ENCODE measurements at places on chromosomes 7 and 10.

DNA sequence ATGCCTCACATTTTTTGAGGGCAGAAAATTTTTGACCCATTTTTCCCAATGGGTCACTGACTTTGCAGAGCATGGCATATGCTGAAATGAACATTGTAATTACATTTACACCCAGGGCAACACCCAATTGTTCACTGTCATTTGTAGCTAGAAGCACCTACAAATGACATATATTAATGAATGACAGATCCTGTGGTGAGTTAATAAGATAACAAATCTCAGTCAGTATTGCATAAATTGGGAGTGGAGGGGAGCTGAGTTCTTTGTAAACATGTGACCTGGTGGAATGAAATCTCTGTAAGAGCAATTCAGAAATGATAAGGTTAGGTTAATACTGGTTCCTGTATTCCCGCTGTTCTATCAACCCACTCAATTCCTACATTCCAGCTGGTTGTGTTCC is 255.1 kb upstream of the LRRN3 start:
- DNase-seq: no peak

DNA sequence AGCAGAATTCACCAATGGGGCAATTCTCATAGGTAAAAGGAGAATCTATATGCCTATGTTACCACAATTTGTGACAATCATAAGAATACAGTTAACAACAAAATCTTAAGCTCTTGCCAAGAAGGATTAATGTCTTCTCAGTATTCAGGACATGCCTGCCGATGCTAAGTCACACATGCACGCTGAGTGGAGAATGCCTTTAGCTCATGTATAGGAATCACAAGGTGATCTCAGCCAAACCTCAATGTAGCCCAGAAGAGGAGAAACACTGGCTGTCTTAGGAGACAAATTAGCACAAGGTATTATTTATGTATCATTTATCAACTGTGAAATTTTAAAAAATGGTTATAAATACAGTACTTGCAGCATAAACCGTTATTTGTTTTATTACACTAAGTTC is 2.7 kb downstream of the HTR7 start:
- no peak for DNase-seq

DNA sequence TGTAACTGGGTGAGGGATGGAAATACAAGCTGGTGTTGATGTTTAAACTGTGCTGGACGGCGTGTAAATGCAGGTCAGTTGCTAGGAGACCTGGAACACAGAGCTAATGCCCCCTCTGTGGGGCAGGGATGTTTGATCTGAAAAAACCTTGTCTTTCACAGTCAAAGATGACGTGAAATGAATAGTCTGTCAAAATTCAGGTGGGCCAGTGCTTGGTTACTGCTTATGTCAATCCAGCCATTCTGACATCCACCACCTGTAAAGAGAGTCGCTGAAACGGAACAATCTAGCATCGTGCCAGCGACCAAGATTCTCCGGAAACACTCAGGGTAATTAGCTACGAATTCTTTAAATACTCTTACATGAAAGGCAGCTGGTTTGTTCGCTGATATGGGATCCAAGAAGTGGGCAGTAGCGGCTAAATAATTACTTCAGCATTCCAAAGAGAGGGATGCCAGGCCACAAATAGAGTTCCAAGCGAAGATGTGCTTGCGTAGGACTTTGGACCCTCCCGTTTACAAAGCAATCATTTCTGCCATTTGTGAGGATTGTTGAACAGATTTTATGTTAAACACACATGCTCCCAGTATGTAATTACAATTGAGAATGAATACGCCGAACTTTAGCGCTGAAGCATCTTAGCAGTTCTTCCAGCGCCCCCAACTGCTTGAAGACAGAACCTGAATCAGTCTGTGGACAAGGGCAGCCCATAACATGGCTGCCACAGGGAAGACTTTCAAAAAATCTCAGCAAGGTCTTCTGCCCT is 7.3 kb upstream of the ASB4 start:
- DNase-seq: no peak

DNA sequence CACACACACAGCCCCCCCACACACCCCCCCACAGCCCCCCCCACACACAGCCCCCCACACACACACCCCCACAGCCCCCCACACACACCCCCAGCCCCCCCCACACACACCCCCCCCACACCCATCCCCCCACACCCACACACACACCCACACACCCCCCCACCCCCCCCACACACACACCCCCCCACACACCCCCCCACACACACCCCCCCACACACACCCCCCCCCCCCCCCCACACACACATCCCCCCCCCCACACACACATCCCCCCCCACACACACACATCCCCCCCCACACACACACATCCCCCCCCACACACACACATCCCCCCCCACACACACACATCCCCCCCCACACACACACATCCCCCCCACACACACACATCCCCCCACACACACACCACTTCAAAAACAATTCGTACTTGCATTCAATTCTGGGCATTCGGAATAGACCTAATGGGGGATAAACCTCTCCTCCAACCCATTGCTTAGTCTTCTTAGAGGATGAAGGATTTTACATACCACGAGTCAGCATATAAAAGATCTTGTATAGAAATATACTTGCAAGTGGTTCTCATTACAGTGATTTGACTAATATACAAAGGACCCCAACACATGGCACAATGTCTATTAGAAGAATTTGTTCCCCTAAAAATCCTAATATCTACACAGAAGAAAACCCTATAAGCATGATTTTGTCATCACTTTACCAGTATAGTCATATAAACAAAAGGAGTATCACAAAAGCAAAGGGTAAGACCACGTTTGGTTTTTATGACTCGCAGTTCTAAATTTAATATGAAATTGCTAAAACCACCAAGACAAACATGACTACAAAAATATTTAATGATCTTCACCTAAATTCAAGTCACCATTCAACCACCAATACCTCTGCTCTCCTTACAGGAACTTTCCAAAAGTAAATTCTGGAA is 80.9 kb downstream of the DIP2C start:
- DNase-seq: no peak

- DNase-seq: peak; percentile 49
These were observed 540 bp downstream of the SNX13 start for GRCh38 chr7:17939606-17940301.

- no peak for DNase-seq
These were observed 28.1 kb downstream of the CCDC6 start for GRCh38 chr10:59878289-59878688.

- no peak for DNase-seq
These were observed 64.3 kb downstream of the RGS10 start for GRCh38 chr10:119478111-119478802.

GRCh38 chr7:128108129-128108528 is 76.9 kb upstream of the LRRC4 start:
- no peak for DNase-seq

GRCh38 chr7:41503438-41503837 is 199.5 kb downstream of the INHBA start:
- no peak for DNase-seq

DNA sequence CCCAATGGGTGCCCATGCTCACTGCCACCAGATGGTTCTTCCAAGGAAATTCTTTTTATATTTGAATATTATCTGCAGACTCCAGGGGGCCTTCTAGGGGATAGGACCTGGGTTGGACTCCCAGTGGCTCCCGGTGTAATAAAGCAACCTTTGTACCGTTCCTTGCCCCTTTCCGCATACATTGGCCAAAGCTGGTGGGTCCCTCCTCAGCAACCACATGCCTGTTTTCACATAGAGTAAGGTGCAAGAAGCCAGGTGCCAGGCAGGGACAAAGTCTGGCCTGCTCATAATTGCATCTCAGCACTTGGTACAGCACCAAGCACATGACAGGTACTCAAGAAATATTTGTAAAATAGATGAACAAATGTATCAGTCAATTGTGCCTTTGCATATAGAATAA is 46.4 kb upstream of the PPP1R3C start:
- no peak for DNase-seq

GRCh38 chr10:60757420-60757895 is 20.8 kb upstream of the CDK1 start:
- DNase-seq: no peak

DNA sequence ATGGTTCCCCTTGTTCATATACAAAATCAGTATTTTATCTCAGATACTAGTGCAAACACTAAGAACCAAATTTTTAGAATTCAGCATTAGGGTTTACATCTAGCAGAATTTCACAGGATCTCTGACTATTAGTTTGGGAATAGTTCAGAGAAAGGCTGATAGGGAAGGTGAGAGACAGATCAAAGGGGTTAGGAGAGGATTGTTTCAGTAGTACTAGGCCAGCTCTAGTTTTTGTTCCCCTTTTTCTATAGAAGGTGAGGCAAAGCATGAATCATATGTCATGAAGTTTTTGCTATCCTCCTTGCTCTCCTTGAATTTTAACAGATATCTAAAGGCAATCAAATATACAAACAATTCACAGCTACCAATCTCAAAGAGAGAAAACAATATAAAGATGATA is 26.1 kb upstream of the CTNNA3 start:
- DNase-seq: no peak

- no peak for DNase-seq
These were observed 1.4 kb downstream of the WNT16 start for GRCh38 chr7:121330053-121330833.

- no peak for DNase-seq
These were observed 81.1 kb downstream of the RGS10 start for GRCh38 chr10:119461380-119461779.

DNA sequence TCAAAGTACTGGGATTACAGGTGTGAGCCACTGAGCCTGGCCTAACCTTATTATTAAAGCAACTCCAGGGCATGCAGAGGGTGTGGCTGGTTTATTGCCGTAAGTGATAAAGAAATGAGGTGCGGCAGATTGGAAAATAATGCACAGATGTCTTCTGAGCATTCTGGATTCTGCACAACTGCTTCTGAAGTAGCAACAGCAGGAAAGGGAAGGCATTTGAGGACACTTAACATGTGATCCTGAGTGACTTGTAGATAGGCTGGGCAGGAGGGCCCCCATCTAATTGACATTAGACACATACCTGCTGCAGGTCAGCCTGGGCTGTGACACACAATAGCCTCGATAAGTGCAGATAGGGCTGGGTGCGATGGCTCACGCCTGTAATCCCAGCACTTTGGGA is 5.6 kb downstream of the RHBDD2 start:
- DNase-seq: no peak

DNA sequence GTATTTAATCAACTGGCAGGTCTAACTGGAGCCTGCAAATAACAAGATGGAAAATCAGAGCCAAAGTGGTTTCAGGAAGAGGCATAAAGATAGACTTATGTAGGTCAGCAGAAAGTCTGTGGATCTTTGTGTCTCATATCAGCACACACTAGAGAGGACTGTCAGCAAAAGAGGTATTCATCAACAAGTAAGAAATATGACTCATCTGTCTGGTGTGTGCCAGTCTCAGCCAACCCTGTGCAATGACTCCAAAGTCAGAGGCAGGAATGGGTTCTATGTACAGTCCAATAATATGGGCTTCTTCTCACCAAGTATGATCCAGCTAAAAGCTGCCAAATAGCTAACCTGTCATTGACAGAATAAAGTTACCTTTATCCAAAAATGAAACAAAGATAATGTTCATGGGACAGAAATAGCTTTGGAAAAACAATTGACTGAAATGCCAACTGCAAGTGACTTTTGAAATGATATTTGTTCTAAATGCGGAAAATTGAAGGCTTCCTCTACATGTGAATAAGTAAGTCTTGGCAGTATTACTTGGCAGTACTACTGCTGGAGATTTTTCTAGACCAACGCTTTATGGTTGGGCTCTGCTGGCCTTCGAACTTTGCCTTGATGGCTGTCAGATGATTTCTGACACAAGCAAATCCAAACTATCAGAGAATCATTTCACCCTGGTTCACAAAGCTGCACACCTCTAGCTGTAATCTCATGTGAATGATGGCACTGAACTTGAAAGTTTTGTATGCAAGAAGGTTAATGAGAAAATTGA is 272.3 kb upstream of the SEMA3C start:
- DNase-seq: no peak

DNA sequence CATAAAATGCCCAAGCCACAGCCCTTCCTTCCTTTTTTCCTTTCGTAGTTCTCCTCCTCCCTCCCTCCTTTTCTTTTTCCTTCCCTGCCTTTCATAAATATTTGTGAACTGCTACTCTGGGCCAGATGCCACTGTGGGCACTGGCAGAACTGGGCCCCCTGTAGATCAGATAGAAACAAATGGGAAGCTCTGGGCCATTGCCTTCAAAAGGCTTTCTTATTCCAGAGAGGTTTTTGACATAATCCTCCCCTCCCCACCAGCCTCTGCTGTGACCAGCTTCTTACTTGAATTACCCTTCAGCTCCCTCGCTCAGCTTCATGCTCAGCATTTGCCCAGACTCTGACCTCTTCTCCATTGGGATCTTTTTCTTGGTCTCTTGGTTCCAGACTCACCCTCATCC is 886.8 kb downstream of the LRMDA start:
- DNase-seq: no peak

DNA sequence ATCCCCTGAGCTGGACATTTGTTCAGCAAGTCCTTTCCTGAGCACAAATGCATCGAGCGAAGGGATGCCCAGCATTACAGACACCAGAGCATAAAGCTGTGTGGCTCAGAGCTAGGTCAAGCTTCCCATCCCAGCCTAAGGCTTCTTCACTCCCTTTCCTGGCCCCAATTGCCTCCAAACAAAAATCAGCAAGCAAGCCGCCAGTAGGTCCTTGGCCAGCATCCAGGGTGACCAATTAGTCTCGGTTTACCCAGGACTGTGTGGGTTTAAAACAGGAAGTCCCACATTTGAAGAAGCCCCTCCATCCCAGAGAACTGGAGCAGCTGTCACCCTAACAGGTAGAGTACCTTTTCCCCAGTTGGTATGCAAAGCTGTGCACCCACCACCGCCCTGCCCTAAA is 51.2 kb downstream of the PRKAG2 start:
- no peak for DNase-seq

GRCh38 chr10:43409385-43410109 is 561 bp upstream of the HNRNPF start:
- DNase-seq: peak; percentile 65

DNA sequence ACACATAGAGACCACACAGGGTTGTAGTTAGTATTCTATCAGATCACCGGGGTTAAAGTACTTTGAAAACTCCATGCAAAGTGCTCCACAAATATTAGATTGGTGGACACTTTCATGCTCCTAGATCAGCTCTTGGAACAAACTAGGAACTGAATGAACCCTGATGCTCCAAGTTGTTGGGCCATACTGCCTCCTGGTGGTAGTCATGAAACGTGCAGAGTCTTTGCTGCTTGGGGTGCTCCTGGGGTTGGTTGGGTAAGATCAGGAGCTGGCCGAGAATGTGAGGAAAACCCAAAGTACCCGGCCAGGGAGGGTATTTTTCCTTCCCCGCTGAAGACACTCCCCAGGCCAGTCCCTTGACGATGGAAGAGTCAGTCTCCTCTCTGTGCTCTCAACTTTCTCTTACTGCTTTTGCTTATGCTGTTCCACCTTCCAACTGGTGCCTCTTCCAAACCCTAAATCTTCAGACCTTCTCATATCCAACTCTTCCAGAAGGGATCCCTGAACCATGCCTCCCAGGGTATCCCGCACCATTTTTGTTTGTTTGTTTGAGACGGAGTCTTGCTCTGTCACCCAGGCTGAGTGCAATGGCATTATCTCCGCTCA is 918 bp upstream of the RPEL1 start:
- peak; percentile 47 for DNase-seq

GRCh38 chr10:79331226-79331625 is 16.0 kb upstream of the PPIF start:
- DNase-seq: no peak
